Tibial nerve (tissue), 4 donors: ENCODE measurements at places on chromosomes 2 and 18.

- no peaks in the 10 kb centered on the region for H3K27me3 ChIP-seq
- no peak for DNase-seq
- H3K4me3 ChIP-seq: no peak overlapping the region
- no peak overlapping the region for H3K27ac ChIP-seq
- H3K36me3 ChIP-seq: no peaks in the 10 kb centered on the region
These were observed 96.2 kb downstream of the NCK2 start for GRCh38 chr2:105840933-105841332.

- H3K27me3 ChIP-seq: peaks cover 8% of the 10 kb centered on the region
- no peak for DNase-seq
- H3K4me3 ChIP-seq: no peak overlapping the region
- no peaks in the 10 kb centered on the region for H3K36me3 ChIP-seq
These were observed 1.8 kb upstream of the PDE11A start for GRCh38 chr2:178074123-178075005.

GRCh38 chr2:109175350-109175678 lies 46.3 kb downstream of the SH3RF3 start:
- H3K27ac ChIP-seq: no peak overlapping the region
- no peaks in the 10 kb centered on the region for H3K36me3 ChIP-seq
- no peak overlapping the region for H3K4me3 ChIP-seq
- H3K27me3 ChIP-seq: no peaks in the 10 kb centered on the region
- DNase-seq: no peak

- no peaks in the 10 kb centered on the region for H3K27me3 ChIP-seq
- H3K36me3 ChIP-seq: no peaks in the 10 kb centered on the region
- no peaks in the 10 kb centered on the region for H3K4me1 ChIP-seq
These were observed 98.0 kb downstream of the ADCYAP1 start for GRCh38 chr18:1002653-1003178.

DNA sequence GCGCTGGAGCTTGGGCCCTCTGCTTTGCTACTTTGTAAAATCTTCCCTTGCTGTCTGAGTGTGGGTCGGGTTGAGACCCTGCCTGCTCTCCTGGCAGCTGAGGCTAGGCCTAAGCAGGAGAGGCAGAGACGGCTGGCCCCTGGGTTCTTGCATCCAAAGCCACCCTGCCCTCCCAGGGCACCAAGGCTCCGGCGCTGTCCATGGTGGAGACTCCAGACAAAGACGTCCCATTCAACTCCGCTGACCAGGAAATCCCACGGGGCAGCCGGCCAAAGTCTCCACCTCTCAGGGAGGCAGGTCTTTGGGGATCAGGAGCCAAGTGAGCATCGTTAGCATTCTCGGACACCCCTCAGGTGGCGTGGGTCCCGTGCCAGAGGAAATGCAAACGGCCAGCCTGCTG lies 2.6 kb upstream of the PRLH start:
- H3K4me1 ChIP-seq: no peaks in the 10 kb centered on the region
- H3K27me3 ChIP-seq: peaks cover 19% of the 10 kb centered on the region
- H3K4me3 ChIP-seq: no peak overlapping the region
- no peak for DNase-seq

DNA sequence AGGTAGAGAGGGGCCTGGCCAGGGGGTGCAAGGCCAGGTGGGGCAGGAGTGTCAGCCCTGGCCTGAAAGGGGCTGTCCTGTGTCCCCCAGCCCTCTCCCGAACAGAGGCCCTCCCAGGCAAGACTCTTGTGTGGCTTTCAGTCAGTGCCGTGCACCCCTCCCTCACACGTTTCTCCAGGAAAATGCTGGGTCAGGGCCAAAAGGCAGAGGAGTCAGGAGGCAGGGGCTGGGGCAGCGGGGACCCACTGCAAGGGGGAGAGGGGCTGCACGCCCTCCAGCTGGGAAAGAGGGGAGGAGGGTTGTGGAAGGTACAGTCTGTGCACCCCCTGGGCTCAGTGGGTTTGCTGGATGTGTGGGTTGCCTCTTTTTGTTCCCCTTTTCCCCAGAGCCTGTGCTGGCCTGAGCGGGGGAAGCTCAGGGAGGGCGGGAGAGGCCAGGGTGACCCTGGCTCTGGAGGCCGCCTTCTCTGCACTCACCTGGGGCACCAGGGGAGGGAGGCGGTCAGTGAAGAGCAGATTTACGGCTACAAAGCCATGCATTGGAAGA lies 4.1 kb downstream of the KCNF1 start:
- no peaks in the 10 kb centered on the region for H3K36me3 ChIP-seq
- peaks cover 33% of the 10 kb centered on the region for H3K27me3 ChIP-seq

GRCh38 chr2:189129971-189130370 lies 49.6 kb downstream of the COL5A2 start:
- H3K36me3 ChIP-seq: no peaks in the 10 kb centered on the region
- H3K4me1 ChIP-seq: peaks cover 44% of the 10 kb centered on the region
